ENCODE measurements at places on chromosomes 5 and 9. TPM values are rescaled to one million over a fixed set of nuclear protein-coding genes. Genes with fewer than 3 reads are reported as not detected.

- no peak for DNase-seq
These were observed 69.0 kb upstream of the FAM169A start for GRCh38 chr5:74934949-74935751.

- no peak for DNase-seq
These were observed 20.7 kb downstream of the NLN start for GRCh38 chr5:65742565-65743231.

DNA sequence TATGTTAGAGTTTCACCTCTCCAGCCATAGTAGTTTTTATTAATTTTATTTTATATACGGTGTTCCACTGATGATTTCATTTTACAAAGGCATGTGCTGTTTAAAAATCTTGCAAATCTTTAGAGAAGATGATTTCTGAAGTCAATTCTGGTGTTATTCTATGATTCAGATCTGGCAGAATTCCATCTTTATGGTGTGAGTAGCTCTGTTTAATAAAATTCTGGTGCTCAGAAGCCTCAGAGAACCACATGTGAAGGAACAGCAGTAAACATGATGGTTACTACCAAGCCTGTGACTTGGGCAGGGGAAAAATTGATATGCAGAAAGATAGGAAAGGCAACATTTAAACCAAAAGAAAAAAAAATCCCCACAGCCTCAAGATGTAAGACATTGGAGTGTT, 299.7 kb downstream of the NPR3 start:
- DNase-seq: no peak

DNA sequence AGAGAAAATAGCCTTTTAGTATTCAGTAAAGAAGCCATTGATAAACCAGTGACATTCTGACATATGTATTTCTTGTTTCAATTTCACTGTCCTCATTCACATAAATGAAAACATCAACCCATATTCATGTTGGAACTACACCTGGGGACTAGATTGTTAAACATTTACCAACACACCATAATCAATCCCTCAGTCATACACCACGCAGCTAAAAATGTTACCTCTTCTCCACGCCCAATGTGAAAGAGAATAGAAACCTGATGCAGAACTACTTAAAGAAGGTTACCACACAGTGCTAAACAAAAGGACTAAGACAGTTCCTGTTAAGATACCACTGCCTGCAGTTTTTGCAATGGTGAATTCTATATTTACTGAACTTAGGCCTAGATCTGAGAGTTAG, 518.9 kb downstream of the PRELID2 start:
- no peak for DNase-seq

PCDHB6 gene
- total RNA-seq: 0.14 TPM

SLC6A3 gene
- not detected for total RNA-seq

CER1 gene
- total RNA-seq: not detected

BTNL9 gene
- 38.5 TPM for total RNA-seq

HINT1 gene
- 155 TPM for total RNA-seq

PCDHGA11 gene
- 3.8 TPM for total RNA-seq

PROB1 gene
- total RNA-seq: 46.3 TPM

LHX3 gene
- not detected for total RNA-seq

All from left ventricle myocardium inferior (tissue), 1 donor.